ENCODE measurements at places on chromosomes 1 and 21.
A peak's percentile ranks its signal among the peaks of the same experiment; 100 is the strongest.

- DNase-seq, result no peak
Observed at GRCh38 chr1:65799601-65800000, 6.9 kb downstream of the PDE4B start.

DNA sequence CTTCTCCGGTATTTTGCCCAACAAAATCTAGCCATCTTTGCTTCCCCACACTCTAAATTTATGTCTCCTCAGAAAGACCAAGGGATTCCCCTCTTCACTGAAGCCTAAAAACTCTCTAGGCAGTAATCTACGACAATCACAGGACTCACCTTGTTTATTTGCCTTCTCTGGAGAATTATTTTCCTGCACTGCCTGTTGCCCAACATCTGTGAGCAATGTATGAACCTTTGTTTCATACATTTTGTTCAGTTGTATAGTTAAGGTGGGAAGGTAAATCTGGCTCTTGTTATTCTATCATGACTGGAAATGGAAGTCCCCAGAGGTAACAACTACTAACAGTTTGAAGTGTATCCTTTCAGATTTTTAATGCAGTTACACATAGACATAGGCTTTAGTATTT is 2.2 kb downstream of the COPA start:
- no peak for DNase-seq

DNA sequence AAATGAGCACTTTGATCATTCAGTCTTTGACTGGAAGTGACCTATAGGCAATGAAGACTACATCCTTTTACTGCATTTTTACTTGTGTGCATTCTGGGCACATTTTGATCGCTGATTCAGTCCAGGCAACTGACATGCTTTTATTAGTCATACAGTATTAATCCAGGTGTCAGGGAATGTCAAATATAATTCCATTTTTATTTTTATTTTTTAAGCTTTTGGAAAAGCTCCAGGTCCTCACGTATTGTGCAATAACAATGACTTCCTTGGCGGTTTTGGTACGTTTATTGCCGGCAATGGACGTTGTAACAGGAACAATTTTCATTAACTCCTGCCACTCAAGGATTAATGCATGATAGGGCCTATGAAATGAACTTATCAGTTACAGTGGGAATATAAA is 302.6 kb upstream of the PTBP2 start:
- DNase-seq, result no peak

DNA sequence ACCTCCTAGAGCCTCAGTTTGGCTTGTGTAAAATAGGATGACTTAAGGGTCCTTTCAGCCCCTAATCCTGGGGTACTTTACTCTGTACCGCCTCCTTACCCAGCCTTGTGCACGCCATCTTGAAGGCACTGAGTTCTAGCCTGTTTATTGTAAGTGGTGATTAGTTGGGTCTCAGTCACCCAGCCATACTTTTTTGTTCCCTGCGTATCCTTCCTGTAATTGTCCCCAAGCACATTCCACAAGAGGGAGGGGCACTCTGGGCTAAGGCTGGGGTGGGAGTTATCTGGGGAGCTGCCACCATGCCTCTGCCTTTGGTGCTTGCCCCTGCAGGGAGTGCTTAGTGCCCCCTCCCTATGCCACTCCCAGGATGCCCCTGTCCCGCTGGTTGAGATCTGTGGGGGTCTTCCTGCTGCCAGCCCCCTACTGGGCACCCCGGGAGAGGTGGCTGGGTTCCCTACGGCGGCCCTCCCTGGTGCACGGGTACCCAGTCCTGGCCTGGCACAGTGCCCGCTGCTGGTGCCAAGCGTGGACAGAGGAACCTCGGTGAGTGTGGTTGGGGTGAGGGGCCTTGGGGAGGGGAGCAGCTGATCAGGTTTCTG is 856 bp downstream of the FDPS start:
- DNase-seq, result no peak

DNA sequence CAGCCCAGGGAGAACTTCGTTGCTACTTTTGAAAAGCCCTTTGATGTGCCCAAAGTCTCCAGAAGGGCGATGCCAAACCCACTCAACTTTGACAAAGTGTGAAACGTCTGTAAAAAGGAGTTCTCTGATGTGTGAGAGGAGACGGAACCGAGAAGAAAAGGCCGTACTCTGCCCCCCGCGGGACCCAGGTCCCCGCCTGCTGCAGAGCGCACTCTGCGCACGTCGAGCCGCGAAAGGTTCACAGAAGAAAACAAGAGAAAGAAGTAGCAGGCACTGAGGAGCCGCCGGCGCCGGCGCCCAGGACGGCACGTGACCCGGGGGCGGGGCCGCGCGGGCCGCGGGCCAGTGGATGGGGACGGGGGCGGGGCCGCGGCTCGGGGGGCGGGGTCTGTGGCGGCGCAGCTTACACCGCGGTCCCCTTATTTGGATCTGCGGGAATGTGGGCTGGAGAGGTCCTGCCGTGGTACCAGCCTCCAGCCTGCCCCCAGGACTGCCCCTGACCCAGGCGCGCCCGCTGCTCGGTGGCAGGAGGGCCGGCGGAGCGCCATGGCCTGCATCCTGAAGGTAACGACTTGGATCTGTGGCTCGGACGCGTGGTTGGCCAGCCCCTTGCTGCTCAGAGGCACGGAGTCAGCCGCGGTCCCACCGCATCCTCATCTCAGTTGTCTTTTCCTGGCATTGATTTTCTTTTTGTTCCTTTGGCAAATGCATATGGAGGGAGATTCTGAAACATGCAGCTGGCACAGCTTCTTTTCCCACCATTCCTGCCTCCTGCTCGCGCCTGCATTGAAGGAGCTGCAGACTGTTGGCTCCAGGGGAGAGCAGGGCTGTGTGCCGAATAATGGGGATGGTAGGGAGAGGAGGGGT is at the start of gene ST6GALNAC3:
TSS of gene ST6GALNAC3 (plus strand) at position 426 of the 867 bp plus-strand sequence.
- DNase-seq, result peak; percentile 94

GRCh38 chr1:245606157-245606725 is 451.5 kb downstream of the KIF26B start:
- no peak for DNase-seq

DNA sequence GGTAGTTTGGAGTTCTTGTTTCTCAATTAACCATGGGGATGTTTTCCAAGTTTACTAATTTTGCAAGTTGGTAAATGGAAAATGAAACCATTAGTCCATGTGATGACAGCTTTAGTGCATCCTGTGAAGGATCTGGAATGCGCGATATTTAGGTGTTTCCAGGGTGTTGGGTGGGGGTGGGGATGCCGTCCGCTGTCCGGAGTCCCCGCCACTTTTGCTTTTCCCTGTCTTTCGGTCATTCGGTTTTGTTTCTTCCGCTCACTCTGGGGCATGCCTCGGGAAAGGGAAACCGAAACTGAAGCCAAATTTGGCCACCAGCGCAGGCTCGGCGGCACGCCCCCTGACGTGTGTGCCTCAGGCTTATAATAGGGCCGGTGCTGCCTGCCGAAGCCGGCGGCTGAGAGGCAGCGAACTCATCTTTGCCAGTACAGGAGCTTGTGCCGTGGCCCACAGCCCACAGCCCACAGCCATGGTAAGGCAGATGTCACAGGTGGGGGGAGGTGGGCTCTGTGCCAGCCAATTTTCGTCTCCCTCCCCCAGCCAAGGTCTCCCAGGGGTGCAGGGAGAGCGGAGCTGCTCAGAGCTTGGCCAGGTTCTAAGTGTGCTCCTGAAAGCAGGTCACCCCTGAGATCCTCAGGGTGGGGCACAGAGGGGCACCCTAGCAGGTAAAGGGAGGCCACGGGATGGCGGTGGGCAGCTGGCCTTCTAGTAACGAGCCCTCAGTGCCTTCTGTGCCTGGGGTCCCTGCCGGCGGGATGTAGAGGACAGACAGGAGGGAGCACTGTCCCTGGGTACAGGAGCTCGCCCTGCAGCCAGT is at the start of gene ISG15:
TSS of gene ISG15 (plus strand) at position 393 of the 817 bp plus-strand sequence. CDS start at position 470, 77 bp downstream.
- peak; percentile 96 for DNase-seq

DNA sequence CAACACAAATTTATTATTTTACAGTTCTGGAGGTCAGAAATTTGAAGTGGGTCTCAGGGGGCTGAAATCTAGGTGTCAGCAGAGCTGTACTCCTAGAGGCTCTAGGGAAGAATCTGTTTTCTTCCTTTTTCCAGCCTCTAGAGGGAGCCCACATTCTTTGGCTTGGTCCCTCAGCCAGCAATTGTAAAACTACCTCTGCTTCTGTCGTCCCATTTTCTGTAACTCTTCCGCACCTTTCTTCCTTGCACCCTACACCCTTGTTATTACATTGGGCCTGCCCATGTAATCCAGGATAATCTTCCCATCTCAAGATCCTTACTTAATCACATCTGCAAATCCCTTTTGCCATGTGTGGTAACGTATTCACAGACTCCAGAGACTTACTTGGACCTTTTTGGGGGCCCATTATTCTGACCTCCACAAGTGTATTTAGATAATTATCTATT is 24.8 kb upstream of the THEM4 start:
- DNase-seq, result no peak

- DNase-seq, result no peak
Observed at GRCh38 chr1:79797487-79797886, 791.0 kb upstream of the ADGRL4 start.

GRCh38 chr1:183039985-183040447 is 16.8 kb downstream of the LAMC1 start:
- DNase-seq, result no peak

DNA sequence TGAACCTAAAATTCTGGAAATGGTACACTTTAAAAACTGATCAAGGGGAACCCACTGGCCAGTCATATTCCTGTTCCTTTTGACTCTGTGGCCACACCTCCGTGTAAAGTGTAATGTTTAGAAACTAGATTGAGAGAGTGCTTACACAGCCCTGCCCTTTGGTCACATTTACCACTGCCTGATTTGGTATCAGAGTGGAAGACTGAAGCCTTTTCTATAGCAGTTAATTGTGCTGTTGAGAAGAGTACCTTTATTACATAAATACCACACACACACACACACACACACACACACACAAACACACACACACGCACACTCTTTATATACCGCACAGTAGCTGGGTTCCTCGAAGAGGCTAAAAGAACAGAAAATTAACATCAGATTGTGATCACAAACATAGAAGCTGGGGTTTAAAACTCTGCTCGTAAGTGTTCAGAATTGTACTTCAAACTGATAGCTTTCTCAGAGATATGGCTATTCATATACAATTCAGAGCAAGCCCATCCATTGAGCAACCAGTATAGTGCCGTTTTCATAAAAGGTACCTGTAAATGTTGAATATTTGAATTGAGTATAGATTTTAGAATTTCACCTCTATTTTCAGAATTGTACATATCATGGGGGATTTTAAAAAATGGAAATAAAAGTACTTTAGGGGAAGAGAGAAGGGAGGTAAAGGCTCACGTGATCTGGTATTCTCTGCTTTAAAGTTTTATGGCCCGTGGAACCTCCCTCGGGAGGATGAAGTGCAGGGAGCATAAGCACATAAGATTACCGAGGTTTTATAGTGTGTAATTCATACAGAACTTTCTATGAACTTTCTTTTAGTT is 37.5 kb downstream of the CAMTA1 start:
- no peak for DNase-seq

DNA sequence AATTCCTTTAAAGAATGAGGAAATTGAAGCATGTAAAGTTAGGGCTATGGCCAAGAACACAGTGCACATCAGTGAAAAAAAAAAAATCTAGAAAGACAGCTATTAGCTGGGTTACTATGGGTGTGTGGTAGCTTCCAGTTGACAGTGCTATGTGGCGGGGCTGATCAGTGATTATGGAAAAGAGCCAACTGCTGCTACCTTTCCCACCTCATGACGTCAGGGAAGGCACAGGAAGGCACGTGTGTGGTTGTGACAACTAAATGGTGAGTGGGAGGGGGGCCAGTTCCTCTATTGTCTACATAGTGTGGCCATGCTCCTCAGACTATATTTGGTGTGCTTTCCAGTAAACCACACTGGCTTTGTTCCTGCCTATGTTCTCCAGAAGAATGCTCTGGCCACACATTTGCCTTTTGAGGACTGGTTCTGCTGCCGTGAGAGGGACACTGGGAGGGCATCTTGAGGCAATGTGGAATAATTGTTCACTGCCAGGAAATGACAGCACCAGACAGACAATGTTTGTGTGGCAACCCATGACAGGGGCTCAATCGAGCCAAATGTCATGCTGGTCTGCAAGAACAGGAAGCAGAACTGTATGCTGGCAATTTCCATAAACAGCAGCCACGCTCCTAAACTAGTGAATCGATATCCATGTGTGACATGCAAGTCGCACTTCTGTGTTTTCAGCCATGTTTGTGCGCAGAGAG is 3.0 kb upstream of the SDE2 start:
- DNase-seq, result peak; percentile 94

DNA sequence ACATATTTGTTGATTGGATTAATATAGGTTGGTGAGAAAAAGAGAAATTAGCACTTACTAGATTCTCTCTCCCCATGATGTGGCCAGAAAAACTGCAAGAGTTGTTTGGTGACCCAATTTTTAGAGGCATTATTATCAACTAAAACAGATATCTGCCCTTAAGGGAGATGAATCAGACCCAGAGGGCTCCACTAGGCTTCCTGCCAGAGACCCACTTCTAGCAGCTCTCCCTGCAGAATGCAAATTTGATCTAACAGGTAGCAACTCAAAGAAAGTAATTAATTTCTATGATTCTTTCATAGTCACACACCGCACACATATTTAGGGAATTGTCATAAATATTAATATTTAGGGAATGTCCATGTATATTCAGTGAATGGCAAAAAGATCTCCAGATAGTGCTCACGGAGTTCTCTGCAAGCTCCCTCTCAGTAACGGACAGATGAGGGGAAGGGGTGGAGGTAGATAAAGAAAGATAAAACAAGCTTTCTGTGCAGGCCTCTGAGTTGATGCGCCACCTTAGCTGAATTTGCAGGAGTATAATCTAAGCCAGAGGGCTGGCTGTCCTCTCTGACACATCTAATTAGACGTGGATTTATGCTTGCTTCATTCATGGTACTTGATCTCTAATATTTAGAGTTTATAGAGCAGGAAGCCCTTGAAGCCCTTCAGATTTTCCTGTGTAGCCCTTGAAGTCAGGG is 84.1 kb upstream of the CCDC190 start:
- DNase-seq, result no peak

GRCh38 chr1:213744780-213745179 is 243.0 kb upstream of the PROX1 start:
- no peak for DNase-seq

DNA sequence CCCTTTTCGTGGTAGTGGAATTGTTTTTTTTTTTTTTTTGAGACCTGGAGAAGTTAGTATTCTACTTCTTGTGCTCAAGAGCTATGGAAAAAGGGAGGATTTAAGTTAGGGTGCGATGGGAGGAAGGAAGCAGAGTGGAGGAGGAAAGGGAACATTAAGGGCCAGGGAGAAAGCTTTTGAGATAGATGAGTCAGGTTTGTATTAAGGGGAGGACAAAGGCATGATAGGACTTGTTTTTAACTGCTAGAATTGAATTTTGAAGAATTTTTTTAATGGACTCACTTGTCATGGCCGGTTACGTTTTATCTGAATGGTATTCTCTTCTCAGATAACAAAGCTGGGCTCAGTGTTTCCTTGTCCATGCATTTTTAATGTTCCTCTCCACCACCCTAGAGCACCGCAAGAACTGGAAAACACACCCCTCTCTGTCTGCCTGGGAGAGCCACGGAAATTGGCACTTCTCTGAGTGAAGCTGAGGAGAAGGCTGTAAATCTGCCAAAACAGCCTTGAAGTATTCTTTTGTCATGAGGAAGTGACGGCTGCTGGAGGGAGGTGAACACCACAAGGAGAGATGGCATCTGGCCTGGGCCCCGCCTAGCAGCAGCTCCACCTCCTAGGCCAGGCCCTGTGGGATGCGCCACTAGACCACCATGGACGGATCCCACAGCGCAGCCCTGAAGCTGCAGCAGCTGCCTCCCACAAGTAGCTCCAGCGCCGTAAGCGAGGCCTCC is 3.5 kb downstream of the NIPAL3 start:
- no peak for DNase-seq

Measured in cardiac septum (tissue), 1 donor.